ENCODE measurements at places on chromosomes 2 and 18.

GRCh38 chr2:65842104-65842503, 409.7 kb upstream of the SPRED2 start:
- DNase-seq, result no peak

- DNase-seq, result no peak
Measured at GRCh38 chr18:46449033-46449432, 208.0 kb downstream of the LOXHD1 start.

DNA sequence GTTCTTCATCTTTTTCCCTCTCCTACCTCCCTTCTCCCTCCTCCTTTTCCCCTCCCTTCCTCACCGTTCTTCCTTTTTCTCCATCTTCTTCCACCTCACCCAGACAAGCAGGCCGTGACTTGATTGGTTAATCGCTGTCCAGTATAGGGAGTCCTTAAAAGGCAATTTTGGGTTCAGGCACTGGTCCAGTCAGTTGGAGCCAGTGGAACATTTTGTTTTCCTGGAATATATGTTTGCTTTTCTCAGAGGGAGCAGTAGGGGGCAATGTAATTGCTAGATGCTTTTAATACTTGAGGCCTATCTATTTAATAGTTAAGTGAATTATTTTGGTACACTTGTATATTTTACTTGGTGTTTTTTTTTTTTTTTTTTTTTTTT, 15.0 kb downstream of the ELAC1 start:
- DNase-seq, result no peak

- no peak for DNase-seq
Measured at GRCh38 chr2:73494031-73494430, 108.4 kb downstream of the ALMS1 start.

DNA sequence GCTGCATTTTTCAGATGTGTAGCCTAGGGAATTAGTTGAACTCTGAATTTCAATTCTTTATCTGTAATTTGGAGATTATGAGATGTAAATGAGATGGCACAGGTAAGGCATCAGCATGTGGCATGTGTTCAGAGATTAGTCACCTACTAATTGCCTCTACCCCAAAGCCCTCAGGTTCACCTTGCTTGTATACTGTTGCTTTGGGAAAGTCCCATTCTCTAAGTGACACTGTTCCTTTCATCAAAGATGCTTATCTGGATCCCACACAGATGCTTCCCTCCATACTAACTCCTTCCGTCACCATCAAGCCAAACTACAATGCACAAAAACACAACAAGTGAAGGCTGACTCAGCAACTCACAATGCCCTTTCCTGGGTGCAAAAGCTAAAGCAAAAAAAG, 143.7 kb downstream of the LRATD1 start:
- DNase-seq, result no peak

DNA sequence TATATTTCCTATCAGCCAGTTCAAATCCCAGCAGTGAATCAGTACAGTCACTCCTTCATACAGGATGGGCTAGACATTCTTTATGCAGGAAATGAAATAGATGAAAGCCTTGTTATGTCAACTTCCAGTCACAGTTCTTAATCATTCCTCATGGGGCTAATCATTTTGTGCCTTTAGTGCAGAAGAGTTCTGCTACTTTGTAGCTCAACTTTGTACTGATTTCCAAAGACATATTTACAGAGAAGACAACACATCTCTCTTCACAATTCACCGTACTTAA, 593.9 kb upstream of the NETO1 start:
- no peak for DNase-seq

GRCh38 chr18:41004324-41004723, 950.7 kb upstream of the PIK3C3 start:
- no peak for DNase-seq

DNA sequence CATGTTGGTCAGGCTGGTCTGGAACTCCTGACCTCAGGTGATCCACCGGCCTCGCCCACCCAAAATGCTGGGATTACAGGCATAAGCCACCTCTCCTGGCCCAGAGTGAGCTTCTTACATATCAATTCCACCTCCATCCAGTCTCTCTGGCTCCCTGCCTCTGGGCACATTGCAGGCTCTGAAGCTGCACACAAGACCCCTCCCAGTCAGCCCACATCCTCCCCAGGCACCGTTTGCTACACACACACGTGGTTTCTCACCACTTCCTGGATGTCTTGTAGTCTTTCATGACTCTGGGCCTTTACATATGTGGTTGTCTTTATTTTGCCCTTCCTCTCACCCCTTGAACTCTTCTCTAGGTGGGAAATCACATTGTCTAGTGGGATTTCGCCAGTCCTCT, 64.0 kb upstream of the CABLES1 start:
- DNase-seq, result peak; percentile 64

All from activated T-helper 1 cell treated with anti-CD3 and anti-CD28 coated beads, Interleukin-2, amount 50 U/mL, for 16 hours (primary cell).